ENCODE measurements at places on chromosomes 3 and 15.
A peak's percentile ranks its signal among the peaks of the same experiment; 100 is the strongest.

GRCh38 chr3:111902534-111902933 is 43.5 kb downstream of the PHLDB2 start:
- DNase-seq: no peak

- DNase-seq: no peak
Measured at GRCh38 chr15:39447346-39447745, 133.5 kb upstream of the THBS1 start.

GRCh38 chr15:43370975-43371974 is at the start of the genes TUBGCP4 and ZSCAN29:
Gene TUBGCP4 (plus strand): TSS chr15:43371101. CDS start chr15:43371355, 254 bp downstream.
Gene ZSCAN29 (minus strand): TSS chr15:43371043. CDS start chr15:43369913, 1,130 bp downstream.
- peak; percentile 78 for DNase-seq

DNA sequence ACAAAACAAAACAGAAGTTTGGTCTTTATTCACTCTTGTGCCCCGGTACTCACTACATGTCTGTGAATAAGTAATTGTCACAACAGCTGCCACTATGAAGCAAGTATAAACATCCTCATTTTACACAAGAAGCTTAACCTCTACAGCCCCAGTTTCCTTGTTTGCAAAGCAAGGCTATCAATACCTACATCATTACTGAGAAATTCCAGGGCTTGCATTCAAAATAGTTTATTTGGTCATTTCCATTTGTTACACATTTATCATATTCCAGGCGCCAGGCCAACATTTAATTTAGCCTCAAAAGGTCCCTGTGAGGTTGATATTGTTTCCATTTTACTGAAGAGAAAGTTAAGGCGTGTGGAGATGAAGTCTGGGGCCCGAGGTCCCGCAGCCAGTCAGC is 161.4 kb upstream of the LRTM1 start:
- peak; percentile 13 for DNase-seq

DNA sequence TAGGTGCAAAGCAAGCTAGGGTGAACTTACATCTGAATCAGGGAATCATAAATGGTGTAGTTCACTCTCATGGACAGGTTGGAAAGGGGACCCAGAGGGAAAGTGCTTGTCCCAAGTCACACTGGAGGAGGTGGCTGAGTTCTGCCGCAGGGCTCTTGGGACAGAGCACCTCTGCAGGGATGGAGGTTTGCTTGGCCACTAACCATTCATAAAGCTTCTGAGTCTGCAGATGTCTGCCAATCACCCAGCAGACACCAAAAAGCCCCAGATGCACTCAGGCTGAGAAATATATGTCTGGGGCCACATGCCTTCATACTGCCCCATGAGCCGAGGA is 17.9 kb upstream of the RTP2 start:
- DNase-seq: no peak

DNA sequence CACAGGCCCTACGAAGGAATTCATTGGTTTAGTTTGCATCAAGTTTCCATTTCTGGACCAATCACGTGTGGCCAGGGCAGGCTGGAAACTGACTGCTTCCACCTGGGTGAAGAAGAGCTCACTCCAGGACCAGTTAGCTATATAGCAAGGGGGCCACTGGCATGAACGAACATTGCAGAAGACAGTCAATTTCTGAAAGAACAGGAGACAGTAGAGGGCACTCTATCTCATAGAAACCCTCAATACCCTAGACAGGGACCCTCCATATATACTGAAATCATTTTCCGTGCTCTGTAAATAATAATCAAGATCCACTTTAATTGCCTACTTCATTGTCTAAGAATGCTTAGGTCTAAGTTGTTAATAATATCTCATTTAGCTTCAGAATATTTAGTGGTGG is 215.6 kb downstream of the CADPS start:
- no peak for DNase-seq

- DNase-seq: no peak
Measured at GRCh38 chr15:72809329-72809728, 25.8 kb upstream of the ADPGK start.

- DNase-seq: no peak
Measured at GRCh38 chr3:29241855-29242254, 39.0 kb upstream of the RBMS3 start.

DNA sequence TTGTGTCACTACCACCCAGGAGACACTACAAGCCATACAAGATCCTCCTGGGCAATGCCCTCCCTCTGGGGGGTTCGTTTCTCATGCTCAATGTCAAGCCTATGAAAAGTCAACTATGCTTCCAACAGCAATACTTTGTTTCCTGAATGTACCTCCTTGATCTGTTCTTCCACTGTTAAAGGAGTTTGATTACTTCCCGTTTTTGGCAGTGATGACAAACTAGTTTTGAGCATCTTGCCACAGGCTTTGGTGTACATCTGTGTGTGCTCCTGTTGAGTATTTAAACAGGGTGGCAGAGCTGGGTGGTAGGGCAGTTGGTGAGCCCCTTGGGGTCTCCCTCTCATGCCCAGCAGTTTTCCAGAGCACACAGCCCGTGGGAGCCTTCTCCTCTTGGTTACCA is 81.4 kb downstream of the IL12A start:
- DNase-seq: no peak

- DNase-seq: peak; percentile 31
Measured at GRCh38 chr3:25678581-25678980, 13.9 kb upstream of the TOP2B start.

- peak; percentile 21 for DNase-seq
Measured at GRCh38 chr3:193816656-193817311, 223.8 kb downstream of the OPA1 start.

GRCh38 chr3:87173071-87173470 is 54.0 kb upstream of the CHMP2B start:
- peak; percentile 15 for DNase-seq

- no peak for DNase-seq
Measured at GRCh38 chr15:63968122-63968524, 78.2 kb downstream of the DAPK2 start.

DNA sequence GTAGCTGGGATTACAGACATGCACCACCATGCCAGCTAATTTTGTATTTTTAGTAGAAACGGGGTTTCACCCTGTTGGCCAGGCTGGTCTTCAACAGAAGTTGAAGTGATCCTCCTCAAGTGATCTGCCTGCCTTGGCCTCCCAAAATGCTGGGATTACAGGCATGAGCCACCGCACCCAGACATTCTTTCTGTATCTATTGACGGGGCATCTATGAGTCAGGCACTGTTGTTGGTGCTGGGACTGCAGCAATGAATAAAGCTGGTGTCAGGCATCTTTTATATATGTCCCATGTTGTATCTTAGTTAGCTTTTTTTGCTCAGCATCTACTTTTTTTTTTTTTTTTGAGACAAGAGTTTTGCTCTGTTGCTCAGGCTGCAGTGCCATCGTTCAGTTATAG is 47.6 kb upstream of the ULK4 start:
- no peak for DNase-seq

GRCh38 chr3:102354818-102355515 is 79.8 kb upstream of the ZPLD1 start:
- peak; percentile 87 for DNase-seq

GRCh38 chr3:107285197-107285596 is 92.0 kb upstream of the CCDC54 start:
- peak; percentile 72 for DNase-seq

DNA sequence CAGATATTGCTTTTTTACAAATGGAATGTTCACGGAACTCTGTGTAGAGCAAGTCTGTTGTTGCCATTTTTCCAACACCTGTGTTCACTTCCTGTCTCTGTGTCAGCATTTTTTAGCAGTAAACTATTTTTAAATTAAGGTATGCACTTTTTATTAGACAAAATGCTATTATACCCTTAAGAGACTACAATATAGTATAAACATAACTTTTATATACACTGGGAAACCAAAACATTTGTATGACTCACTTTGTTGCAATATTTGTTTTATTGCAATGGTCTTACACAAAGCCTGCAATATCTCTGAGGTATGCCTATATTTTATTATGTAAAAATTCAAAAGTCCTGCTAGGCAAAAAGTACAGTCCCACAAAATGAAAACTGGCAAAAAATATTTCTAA is 39.8 kb upstream of the FGF7 start:
- peak; percentile 22 for DNase-seq

- peak; percentile 93 for DNase-seq
Measured at GRCh38 chr3:179037351-179037750, 34.3 kb downstream of the ZMAT3 start.

- DNase-seq: peak; percentile 32
Measured at GRCh38 chr15:89395996-89396395, 61.4 kb upstream of the POLG start.

DNA sequence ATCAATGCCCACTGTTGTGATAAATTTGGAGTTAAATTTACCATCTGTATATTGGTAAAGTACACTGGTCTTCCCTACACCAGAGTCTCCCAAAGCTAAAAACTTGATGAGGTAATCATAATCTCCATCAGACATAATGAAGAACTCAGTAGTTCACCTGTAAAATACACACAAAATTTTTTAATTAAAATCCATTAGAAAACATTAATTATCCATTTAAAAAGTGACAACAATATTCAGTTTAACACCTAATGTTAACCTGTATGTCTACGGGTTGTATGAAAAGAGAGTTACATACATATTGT is 38.0 kb upstream of the RSL24D1 start:
- no peak for DNase-seq

DNA sequence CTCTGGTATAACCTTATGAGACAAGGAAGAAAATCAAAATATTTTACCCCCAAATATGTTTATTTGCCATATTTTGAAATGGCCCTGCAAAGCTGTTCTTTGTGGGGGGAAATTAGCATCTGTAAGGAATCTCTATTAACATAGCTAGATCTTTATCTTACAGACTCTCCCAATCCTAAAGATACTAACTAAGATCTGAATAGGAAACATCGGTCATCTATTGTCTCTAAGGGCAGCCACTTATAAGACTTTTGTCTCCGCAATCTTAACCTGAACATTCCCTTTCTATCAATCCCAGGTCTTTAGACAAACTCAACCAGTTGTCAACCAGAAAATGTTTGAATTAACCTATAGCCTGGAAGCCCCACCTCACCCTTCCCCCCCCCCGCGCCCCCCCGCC is 21.2 kb downstream of the UMPS start:
- no peak for DNase-seq

DNA sequence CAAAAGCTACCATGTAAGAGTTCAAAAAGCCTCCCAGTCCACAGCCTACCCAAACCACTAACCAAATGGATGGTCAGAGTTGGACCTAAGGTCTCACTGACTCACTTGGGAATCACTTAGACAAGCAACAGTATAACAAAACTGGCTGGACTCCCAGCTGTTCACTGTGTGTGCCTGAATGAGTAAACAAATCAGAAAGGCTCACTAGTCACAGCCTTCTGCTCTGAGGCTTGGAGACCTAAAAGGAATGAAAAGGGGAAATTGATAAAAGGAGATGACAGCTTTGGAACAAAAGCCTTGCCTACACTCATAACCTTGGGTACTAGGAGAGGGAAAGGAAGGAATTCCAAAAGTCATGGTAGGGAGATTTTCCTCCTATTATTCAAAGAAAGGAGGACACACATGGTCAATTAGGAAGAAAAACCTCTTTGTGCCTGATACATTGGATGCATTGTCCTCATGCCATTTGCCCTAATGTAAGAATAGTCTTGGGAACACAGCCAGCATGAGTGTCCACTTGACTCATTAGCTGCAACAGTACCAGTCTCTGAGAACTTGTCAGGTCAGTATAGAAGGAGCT is 92.3 kb downstream of the FRMD5 start:
- DNase-seq: peak; percentile 99

DNA sequence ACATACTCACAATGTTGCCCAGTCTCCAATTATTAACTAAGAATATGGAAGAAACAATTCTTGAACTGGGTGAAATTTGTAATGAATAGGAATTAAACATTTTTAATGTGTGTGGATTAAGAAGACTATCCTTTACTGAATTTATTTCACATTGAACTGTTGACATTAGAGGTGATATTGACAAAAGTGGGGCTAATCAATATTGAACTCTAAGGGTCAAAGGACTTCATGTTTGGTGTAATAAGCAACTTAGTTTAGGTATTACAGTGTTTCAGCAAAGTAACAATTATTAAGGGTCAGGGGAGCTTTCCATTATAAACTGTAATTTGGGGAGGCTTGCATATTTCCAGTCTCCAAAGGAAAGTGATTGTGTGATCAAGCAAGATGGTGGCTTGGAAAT is 16.2 kb upstream of the NANOGP8 start:
- DNase-seq: no peak

DNA sequence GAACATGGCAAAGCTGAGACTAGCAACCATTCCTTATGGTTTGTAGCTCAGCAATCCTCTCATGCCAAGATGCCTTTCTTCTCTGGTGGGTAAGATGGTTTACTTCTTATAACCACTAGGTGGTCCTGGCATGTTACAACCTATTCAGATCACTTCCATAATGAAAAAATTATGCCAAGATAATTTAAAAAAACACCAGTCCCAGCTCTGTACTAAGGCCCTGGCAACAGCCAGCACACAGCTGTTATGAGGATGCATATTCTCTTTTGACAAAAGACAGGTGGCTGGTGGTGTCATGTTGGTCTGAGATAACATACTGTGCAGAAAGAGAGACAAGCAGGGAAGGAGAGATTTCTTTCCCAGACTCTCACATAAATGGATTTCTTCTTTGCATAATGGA is 65.7 kb upstream of the FRMD4B start:
- no peak for DNase-seq

- peak; percentile 73 for DNase-seq
Measured at GRCh38 chr3:189841473-189842205, 210.4 kb downstream of the TP63 start.

Data from M059J (cell line).